GM23338 (cell line): ENCODE measurements at places on chromosomes 2 and 18. TPM values are rescaled to one million over a fixed set of nuclear protein-coding genes. Genes with fewer than 3 reads are reported as not detected.
A peak's percentile ranks its signal among the peaks of the same experiment; 100 is the strongest.

GRCh38 chr2:85436836-85437487 is 18.4 kb downstream of the SH2D6 start:
- no peak for DNase-seq

- no peak for DNase-seq
These were observed 444.4 kb upstream of the HNRNPA3 start for GRCh38 chr2:176768185-176768584.

DNA sequence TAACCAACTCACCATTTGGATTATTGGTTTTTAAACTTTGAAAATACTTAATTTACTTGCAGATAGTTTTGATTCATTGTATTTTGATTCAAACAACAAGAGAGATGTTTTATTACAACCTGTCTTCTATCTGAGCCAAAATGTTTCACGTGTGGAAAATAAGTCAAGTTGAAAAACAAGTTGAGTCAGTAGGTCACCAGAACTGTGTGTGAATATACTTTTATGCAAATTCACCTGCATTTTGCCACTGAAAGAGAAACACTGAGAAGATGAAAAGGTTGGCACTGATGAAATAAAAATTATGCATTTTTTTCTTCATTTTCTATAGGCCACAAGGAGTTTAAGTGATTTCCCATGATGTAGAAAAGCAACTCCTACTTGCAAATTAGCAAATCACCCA is 68.3 kb downstream of the ICOS start:
- DNase-seq, result no peak

CDC42EP3 gene
- 23.2 and 31.4 TPM in 2 replicates for total RNA-seq

DNA sequence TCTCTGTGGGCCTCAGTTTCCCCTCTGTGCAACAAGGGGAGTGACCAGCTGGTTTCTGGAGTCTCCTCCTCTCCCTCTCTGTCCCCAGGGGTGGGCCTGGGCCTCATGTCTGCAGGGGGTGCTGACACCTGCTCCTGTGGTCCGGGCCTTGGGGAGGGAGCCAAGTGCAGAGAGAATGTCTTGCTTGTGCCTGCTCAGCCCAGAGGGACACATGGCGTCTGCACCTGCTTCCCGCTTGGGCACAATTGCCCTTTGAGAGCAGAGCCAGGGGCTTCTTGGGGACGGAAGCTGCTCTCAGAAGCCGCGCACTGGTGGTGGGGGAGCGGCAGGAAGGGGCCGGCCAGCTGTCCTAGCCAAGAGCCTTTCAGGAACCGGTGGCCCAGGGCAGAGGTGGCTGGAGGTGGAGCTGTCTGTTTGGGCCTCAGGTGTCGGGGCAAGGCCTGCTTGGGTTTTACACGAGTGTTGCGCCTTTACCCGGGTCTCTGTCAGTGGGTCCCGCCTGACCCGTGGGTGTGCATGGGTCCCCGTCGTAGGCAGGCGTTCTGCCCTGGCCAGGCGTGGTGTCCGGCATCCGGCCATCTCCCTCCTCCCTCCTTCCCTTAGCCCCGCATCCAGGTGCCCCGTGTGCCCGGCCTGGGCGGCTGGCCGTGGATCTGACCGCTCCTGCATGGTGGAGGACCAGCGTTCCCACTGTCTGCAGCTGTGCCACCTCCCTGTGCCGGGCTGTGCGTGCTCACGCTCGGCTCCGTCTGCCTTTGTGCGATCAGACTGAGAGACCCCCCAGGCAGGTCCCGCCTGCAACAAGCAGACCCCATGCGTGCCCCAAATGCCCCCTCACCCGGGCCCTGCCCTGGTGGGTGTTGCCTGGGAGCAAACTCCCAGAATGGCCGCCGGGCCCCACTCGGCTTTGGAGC is 4.0 kb downstream of the NEU4 start:
- no peak for DNase-seq

CYTIP gene
- total RNA-seq, result not detected in 2 replicates

GRCh38 chr2:29782549-29783458 is 138.6 kb downstream of the ALK start:
- DNase-seq, result peak; percentile 4

LBX2 gene
- 0.24 TPM in 1 of 2 replicates, not detected in the other for total RNA-seq

GRCh38 chr2:238104226-238104690 is 4.1 kb downstream of the ESPNL start:
- no peak for DNase-seq

DNA sequence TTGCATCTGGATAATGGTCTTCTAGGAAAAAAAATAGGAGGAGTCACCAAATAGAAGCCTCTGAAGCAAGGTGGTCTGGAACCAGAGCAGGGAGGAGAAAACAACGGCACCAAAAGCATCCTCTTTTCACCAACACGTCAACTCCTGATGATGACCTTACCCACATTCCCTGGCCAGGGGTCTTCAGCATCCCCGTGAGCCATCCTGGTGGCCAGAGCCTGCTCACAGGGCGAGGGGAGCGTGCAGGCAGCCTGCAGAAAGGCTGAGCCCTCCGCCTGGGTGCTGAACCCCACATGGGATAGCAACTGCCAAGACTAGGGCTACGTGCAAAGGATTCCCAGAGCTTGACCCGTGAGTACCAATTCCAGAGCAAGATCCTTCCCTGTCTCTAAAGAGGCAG is 191.0 kb downstream of the NDUFA10 start:
- DNase-seq, result no peak

DNA sequence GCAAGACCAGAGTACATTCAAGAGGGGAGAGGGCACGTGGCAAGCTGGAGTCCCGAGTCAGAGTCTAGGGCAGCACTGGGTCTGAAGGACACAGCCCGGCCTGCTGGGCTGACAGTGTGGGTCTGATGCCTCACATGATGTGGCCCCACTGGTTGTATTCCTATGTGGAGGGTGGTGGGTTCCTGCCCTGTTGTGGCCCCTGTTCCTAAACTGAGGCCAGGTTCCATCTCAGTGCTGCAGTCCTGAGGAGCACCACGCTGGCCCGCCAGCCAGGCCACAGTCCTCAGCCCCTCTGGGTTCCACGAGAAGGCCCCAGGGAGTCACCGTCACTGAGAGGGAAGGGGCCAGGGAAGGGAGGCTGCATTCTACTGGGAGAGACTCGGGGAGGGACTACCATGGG is 13.3 kb downstream of the TMEM127 start:
- DNase-seq, result no peak

DNA sequence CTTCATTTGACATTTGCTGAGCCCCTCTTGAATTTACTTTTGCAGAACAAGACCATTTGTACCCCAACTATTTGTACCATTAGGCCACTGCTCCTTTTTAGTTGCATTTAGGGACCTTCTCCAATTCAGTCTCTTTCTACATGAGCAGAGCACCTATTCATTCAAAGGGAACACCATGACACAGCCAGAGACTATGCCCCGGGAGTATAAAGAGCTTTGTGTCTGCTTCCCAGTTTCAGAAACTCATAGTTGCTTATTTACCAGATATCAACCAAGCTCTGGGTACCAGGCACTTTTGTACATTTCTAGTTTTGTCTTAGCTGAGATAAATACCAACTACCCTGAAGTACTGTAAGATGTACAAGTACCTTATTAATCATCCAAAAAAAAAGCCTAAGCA is 269.1 kb upstream of the SIX3 start:
- DNase-seq, result no peak

REL gene
- 6.1 and 8.0 TPM in 2 replicates for total RNA-seq

DNA sequence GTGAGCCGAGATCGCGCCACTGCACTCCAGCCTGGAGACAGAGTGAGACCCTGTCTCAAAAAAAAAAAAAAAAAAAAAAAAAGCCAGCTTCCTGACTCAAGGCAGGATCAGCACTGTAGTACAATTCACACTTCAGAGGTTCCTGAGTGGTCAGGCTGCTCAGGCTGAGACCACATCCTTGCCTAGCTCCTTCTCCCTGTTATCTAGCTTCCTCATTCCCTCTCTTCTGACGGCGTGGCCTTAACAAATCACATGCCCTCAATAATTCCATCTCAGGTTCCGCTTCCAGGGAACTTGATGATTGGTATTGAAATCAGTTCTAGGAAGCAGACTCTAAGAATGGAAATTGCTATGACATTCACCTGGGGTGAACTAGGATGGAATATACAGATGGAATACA is 29.8 kb upstream of the KDM3A start:
- DNase-seq, result no peak

DNA sequence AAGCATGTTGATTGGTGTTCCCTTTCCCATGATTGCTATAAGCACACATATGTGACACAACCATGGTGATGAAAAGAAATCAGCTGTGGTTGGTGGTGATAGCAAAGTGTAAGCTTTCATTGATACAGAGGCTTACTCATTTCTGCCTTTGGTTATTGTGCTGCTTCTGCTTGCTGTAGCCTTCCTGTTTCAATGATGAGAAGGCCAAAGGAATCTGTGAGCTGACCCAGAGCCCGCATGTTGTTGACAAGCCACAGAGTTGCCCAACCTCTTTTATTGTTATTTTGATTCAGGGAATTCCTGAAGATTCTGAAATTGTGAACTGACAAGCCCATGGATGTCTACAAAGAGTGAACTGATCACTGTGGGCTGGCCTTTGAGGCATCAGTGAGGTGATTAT is 164.4 kb downstream of the TMEFF2 start:
- peak; percentile 32 for DNase-seq

DNA sequence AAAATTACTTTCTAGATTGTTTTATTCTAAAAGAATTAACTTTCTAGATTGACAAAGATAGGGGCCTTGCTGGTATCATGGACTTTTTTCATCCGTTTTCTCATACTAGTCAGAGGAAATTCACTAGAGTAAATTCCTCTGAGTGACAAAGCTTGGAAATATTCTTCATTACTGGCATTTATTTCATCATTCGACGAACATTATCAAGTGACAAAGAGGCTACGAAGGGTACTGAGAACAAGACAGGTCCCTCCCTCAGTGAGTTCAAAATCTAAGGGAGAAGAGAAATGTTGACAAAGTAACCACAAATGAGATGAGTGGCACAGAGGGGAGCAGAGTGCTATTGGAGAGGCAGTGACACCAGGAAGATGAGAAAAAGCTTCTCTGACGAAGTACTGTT is 4.3 kb downstream of the EPG5 start:
- no peak for DNase-seq

DAW1 gene
- 0.47 and 2.0 TPM in 2 replicates for total RNA-seq

GALNT13 gene
- 5.2 and 7.5 TPM in 2 replicates for total RNA-seq

- no peak for DNase-seq
These were observed 346.6 kb upstream of the KCNH7 start for GRCh38 chr2:163185160-163185559.

SLC4A5 gene
- 0.24 and 0.89 TPM in 2 replicates for total RNA-seq

DNA sequence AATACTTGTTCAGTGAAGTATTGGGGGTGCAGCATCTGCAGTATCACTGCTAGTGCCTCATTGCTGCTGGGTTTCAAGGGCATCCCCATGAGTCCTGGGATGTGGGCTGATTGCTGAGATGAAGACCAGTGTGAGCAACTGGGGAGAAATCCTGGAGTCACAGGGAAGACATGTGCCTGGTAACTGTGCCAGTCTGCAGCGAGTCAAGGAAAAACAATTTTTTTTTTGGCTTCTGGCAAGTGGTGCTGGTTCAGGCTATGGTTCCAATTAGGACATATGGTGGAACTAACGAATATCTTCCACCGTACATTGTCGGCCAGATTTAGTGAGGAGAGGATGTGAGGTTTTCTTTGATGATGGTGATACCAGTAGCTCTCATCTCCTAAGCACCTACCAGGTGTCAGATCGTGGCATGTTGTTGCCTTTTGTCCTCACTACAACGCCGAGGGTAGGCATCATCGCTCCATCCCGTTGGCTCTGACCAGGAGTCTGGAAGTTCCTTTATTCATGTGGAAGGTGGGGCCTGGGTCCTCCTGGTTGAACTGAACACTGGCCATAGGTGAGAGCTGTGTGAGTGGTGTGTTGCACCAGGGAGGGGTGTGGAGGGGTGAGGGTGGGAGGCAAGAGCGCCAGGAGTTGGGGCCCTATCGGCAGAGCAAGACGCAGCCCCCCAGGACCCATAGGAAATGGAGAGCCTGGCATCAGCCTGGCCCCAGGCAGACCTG is 118.0 kb upstream of the HS6ST1 start:
- DNase-seq, result no peak

DNA sequence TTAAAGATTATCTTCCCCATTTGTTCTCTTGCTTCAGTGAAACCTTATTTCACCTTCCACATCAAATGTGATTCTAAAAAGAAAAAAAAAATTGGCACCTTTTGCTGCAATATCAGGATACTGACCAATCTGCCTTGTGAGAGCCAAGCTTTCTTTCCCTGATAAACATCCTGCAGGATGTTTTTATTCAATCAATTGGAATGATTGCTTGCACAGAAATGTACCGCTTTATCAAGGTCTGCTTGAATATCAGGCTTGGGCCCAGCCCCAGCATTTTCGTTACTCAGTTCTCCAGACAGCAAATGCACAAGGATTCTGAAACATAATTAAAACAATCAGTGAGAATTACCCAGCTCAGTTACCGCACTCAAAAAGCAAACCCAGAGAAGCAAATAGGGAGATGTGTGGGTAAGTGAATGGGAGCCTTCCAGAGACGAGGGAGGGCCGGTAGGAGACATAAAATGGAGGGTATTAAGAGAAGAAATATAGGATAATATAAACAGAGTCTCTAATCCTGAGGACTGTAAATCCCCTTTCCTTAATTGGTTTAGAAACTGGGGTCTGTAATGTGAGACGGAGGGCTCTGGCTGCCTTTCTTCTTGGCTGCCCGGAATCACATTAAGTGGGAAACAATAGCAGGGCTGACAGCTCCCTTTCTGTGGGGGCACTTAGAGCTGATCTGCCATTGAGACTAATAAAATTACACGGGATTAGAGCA is 291.8 kb downstream of the ICOS start:
- DNase-seq, result peak; percentile 56

DNA sequence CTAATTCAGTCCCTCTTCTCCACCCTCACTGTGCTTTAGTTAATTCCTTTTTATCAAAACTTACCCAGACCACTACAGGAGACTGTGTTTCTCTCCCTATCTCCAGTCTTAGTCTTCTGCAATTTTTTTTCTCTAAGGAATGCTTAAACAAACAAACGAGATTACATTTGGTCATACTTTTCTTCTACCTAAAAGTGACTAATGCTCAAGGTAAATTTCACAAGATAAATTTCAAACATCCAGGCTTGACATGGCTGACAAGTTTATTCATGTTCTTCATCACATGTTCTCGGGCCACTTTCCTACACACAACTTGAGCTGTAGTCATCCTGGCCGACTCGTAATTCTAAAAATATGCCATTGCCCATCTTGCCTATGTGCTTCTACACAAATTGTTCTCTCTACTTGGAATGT is 23.2 kb upstream of the ACSL3 start:
- DNase-seq, result no peak

PLCD4 gene
- total RNA-seq, result 0.80 TPM in 1 of 2 replicates, not detected in the other

SATB2 gene
- 5.7 and 6.0 TPM in 2 replicates for total RNA-seq

- DNase-seq, result no peak
These were observed 944.9 kb downstream of the CNTNAP5 start for GRCh38 chr2:124970030-124970429.
